Stimulated activated CD4-positive, alpha-beta T cell treated with anti-CD3 and anti-CD28 coated beads, TNF-alpha, amount 100 ng/mL, for 1 hour (primary cell): ENCODE measurements at places on chromosomes 6 and 20.

- no peak for DNase-seq
These were observed 81.9 kb upstream of the HIVEP1 start for GRCh38 chr6:11930240-11930639.

DNA sequence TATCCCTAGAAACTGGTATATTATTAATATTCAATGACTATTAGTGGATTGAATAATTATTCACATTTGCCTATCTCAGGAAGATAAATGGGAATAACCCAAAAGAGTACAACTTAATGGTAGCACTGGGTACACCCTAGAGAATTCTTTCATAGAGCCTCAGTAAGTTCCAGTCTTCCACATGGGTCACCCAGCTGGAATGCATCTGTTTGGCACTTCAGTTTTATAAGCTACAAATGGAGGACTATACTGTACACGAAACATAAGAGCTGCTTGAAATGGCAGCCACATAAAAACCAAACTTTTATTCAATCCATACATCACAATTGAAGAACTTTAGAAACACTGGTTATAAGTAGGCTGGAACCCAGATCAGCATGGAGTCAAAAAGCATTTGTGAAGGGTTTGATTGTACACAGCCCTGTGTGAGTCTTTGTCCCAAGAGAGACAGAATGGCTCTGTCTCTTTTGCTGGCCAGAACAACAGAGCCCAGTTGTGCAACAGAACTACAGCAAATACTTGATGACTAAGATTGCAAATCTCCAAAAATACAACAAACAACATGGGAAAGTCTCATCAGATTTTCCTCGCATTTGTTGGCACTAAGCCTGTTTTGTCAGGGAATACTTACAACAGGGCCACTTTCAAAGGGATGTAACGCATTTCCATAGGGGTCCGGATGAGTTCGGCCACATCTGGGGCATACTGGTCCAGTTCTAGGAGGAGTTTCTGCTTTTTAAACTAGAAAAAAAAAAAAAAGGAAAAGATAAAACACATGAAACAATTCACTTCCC, 39.5 kb downstream of the PIGU start:
- no peak for DNase-seq

- DNase-seq, result no peak
These were observed 44.4 kb downstream of the ZNF292 start for GRCh38 chr6:87199787-87200186.

- no peak for DNase-seq
These were observed 357.1 kb upstream of the HSF2 start for GRCh38 chr6:122042380-122042779.

- DNase-seq, result no peak
These were observed 1.5 kb upstream of the TNXB start for GRCh38 chr6:32110632-32111031.

- no peak for DNase-seq
These were observed 19.4 kb upstream of the REPS1 start for GRCh38 chr6:139007428-139007827.

GRCh38 chr6:139777202-139777970, 402.9 kb upstream of the CITED2 start:
- no peak for DNase-seq

DNA sequence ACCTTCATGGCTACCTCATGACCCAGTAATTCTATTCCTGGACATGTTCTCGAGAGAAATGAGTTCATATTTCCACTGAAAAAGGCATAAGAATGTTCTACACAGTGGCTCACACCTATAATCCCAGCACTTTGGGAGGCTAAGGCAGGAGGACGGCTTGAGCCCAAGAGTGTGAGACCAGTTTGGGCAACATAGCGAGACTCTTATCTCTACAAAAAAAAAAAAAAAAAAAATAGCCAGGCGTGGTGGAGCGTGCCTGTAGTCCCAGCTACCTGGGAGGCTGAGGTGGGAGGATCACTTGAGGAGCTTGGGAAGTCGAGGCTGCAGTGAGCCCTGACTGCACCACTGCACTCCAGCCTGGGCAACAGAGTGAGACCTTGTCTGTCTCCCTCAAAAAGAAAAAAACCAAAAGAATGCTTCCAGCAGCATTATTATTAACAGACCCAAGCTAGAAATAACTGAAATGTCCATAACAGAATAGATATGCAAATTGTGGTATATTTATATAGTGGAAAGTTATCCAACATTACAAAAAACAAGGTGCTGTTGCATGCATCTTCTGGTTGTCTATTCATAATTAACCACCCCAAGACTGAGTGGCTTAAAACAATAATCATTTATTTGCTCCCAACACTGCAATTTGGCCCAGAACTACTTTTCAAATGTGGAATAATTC, 9.4 kb upstream of the RAB44 start:
- DNase-seq, result no peak

GRCh38 chr20:36658300-36658699, 12.3 kb upstream of the SLA2 start:
- DNase-seq, result no peak

DNA sequence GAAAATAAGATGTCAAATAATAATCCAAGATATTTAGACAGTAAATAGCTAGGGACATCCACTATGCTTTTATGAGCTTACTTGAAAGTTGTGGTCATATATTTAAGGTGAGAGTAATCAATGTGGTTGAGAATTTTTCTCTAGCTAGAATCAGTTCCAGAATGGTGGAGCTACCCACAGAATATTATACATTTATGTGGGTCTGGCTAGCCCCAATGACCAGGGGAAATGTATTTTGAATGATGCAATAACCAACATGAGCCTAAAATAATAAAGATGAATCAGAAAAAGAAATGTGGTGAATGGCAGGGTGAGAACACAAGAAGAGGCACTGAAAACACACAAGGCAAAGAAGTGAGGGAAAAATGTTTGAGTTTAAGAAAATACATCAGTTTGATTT, 325.7 kb downstream of the TBC1D32 start:
- no peak for DNase-seq

GRCh38 chr6:35922139-35922554, 1.2 kb upstream of the SRPK1 start:
- no peak for DNase-seq

GRCh38 chr6:160349020-160349441, 853 bp downstream of the SLC22A3 start:
- DNase-seq, result no peak

DNA sequence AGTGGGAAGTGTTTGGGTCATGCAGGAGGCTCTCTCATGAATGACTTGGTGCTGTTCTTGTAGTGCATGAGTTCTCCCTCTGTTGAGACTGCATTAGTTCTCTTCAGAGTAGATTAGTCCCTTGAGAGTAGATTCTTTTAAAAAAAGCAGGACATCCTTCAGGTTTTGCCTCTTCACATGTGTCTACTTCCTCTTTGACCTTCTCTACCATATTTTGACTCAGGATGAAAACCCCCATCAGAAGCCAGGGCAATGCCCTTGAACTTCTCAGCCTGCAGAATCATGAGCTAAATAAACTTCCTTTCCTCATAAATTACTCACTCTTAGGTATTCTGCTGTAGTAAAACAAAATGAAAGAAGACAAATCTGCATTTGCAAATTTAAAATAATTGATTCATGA, 170.3 kb downstream of the CD109 start:
- no peak for DNase-seq

DNA sequence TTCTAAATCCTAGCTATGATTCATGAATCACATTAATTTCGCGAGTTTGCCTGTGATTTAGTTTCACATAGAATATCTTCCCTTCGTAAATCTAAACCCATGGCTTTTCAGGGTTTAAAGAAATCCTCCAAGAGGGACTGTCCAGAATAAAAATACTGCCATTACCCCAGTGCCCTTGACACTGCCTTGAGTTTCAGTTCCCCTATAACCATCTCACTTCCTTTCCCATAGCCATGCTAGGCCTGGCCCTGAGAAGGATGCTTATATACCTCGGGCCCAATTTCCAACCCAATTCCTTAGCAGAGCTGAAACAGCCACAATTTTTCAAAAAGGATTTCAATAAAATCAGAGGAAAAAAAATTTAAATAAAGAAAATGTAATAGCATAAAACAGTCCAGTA, 697.3 kb downstream of the FRK start:
- DNase-seq, result no peak

DNA sequence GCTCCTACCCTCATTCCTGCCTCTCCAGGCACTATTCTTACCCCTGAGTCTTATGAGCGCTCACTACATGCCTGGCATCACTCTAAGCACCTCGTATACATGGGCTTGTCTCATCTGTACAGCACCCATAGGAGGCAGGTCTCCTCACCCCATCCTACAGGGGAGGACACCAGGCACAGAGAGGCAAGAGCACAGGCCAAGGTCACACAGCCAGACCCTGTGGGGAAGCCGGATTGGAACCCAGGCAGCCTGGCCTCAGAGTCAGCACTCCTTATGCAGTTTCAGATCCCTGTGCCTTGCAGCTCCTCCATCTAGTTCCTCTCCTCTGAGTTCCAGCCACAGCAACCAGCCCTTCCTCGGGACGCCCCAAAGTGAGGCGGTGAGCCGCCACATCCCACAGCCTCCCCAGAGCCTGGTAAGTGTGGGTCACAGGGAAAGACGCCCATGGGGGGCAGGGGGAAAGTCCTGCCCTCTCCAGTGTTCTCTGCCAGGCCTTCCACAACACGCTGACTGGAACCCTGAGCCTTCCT, 103.3 kb downstream of the NFATC2 start:
- DNase-seq, result no peak

DNA sequence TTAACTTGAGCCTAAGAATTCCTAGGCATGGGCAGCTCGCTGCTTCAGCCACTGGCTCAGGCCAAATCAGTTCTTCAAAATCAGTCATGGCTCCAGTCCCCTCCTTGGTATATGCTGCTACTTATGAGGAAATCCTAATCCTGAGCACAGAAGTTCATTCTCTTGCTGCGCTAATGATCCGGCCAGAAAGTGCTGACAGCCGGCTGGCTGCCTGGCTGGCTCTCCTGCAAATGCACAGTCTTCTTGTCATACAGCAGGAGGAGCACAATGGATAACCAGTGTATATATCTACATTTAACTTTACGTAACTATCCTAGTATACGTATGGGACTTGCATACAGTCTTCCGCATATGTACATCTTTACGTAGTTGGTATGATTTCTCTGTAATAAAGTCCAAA, 500.8 kb downstream of the PRKN start:
- DNase-seq, result no peak

DNA sequence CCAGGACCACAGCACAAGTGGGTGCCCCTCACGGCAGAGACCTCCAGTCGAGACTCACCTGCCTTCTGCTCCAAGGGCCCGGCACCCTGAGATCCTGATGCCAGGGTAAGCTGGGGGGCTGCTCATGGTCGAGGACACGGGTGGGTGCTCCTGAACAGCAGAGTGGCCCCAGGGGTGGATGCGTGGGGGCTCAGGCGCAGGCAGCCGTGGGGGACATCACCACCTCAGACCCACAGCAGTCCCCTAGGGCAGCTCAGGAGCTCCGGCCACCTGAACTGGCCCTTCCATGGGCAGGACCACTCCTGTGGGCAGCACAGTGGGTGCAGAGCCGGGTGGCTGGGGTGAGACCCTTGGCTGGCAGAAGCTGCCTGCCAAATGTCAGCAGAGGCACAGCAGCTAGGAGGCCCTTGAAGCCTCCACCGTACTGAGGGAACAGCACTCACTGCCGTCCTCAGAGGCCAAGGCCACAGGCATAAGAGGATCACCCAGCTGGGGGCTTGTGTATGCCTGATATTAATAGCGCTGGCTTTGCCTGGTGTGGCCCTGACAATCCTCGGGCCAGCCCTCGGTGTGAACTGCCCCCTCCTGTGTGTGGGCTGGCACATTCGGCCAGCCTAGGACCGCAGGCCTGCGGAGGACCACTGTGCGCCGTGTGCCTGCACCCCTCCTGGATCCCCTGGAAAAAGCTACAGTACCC, 5.4 kb downstream of the UCKL1 start:
- no peak for DNase-seq

- no peak for DNase-seq
These were observed 451.4 kb downstream of the NKAIN2 start for GRCh38 chr6:124254941-124255685.
